GM20000 (cell line): ENCODE measurements at places on chromosomes 4 and X.
A peak's percentile ranks its signal among the peaks of the same experiment; 100 is the strongest.

GRCh38 chr4:164888096-164888715 is 11.2 kb downstream of the APELA start:
- DNase-seq, result no peak

DNA sequence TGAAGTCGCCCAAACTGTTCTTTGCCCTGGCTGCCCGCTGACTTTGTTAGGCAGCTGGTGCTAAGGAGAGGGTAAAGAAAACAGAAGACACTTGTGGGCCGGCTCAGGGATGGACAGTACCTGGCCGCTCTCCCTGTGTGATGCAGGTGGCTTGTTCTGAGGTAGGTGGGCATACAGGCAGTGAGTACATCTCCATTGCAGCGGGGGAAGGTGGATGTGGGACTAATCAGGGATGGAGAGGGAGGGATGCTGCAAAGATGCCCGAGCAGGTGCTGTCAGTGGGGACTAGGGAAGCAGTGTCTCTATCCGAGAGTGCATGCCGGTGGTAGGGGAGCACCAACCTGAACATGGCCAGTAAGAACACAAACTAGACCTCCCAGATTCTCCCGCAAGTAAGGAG is 67.0 kb downstream of the SORBS2 start:
- DNase-seq, result no peak

GRCh38 chr4:173891072-173891471 is 361.0 kb upstream of the HAND2 start:
- no peak for DNase-seq

DNA sequence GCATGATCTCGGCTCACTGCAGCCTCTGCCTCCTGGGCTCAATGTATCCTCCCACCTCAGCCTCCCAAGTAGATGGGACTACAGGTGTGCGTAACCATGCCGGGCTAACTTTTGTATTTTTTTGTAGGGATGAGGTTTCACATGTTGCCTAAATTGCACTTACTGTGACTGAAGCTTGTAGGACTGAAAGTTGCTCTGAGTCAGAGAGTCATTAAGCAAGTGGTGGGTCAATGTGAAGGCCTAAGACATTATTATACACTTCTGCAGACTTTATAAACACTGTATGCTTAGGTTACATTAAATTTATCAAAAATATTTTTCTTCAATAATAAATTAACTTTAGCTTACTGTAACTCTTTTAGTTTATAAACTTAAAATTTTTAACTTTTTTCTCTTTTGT is 170.2 kb downstream of the FAT4 start:
- DNase-seq, result no peak

DNA sequence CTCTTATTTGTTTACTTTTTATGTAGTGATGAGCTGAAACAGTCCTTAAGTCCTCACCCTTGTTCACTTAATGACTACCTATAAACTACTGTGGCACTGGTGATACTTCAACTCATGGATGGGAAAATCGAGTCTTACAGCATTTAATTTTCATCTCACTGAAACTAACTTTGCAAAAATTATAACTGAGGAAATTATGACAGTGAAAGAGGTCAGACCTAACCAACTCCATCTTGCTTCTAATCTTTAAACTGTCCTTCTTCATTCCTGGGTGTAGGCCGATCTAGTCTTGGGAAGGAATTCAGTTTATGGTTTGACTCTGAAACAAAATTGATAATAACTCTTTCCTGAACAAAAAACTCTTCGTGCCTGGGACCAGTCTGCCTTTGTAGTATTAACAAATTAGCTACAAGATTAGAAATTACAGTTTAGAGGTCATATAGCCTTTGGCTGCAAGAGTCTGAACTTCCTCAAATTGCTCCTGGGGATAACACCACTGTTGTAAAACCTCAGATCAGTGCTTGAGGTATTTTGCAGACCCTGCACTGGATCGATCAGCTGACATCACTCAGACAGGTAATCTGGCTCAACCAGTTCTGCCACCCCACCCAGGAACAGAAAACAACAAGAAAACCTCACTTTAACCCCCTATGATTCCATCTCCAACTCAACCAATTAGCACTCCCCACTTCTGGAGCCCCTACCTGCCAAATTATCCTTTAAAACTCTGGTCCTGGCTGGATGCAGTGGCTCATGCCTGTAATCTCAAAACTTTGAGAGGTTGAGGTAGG is 995.7 kb upstream of the PRKX start:
- DNase-seq, result no peak

GRCh38 chr4:122218762-122219161 is 66.6 kb downstream of the BLTP1 start:
- DNase-seq, result no peak

GRCh38 chrX:20362268-20363267 is 95.9 kb upstream of the RPS6KA3 start:
- DNase-seq, result no peak

- no peak for DNase-seq
These were observed 12.4 kb downstream of the SMIM20 start for GRCh38 chr4:25926462-25926861.

GRCh38 chr4:32991663-32992062 is 2271.5 kb downstream of the PCDH7 start:
- no peak for DNase-seq

DNA sequence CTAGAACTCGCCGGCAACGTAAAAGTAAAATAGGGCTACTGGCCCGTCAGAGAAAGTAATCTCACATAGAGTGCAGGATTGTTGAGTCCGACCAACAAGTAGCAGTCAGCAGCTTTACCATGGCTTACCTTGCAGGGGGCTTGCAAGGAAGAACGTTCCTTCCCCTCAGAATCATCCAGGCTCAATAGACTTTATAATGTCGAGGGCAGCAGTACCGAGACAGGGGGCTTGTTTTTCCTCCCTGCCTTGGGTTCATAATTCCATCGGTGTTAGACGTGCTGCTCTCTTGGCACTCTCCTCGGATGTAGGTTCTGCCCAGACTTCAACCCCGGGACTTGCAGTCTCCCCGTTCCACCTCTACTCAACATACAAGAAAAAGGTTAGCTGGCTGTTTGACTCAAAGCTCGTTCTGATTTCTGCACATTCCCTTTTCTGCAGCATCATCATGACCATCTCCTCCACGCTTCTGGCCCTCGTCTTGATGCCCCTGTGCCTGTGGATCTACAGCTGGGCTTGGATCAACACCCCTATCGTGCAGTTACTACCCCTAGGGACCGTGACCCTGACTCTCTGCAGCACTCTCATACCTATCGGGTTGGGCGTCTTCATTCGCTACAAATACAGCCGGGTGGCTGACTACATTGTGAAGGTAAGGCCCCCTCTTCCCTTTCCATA is 1.5 kb downstream of the SLC10A4 start:
- DNase-seq, result no peak

GRCh38 chrX:22141047-22141730 is 109.1 kb downstream of the PHEX start:
- no peak for DNase-seq

DNA sequence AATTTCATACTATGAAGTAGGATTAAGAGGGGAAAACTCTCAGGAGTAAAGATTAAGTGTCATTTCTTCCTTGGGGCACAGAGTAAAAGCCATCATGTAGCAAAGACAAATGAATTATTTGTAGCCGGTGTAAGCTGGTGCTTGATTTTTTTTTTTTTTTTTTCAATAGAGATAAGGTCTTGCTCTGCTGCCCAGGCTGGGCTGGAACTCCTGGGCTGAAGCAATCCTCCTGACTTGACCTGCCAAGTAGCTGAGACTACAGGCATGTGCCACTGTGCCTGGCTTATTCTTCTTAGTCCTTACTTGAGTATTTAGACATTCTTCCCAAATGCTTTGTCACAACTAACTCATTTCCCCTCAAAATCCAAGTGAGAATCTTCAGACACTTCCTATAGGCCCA is 125.7 kb downstream of the STOX2 start:
- no peak for DNase-seq

DNA sequence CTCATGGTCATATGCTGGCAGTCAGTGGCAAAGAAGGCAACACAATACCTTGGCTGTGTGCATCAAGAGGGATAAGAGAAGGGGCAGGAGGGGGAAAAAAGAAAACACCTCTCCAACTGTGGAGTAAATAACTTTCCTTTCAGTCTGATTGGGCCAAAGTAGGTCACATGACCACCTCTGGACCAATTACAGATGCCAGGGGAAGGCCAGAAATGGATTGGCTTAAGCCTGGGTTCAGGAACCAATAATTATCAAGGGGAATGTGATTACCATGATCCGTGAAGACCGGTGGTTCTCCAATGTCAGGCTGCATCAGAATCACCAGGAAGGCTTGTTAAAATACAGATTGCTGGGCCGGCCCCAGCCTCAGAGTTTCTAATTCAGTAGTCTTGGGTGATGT is 7.4 kb upstream of the ADGRG2 start:
- no peak for DNase-seq

DNA sequence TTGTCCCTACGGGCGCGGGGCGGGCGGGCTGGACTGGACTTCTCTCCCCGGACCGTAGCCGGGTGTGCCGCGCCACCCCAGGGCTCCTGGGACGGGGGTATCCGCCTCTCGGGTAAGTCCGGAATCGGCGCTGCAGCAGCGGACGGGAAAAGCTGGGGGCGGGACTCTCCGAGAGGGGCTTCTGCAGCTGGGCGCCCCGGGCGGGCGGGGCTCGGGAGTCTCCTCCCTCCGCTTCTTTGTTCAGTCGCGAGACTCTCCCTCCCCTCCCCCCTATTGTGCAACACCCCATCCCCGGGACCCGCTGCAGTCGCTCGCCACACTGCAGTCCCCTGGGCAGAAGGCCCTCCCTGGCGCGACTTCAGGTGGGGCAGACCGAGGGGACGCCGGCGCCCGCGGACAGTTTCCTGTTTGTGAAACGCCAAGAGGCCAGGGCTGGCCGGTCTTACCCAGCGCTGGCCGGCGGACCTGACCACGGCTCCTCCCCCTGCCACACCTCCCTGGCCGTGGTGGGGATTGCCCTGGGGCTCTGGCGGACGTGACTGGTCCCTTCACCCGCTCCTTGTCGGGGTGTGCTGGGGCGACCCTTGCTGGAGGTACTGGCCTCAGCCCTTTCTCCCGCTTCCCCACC is 966 bp downstream of the CCNG2 start:
- DNase-seq, result peak; percentile 90

DNA sequence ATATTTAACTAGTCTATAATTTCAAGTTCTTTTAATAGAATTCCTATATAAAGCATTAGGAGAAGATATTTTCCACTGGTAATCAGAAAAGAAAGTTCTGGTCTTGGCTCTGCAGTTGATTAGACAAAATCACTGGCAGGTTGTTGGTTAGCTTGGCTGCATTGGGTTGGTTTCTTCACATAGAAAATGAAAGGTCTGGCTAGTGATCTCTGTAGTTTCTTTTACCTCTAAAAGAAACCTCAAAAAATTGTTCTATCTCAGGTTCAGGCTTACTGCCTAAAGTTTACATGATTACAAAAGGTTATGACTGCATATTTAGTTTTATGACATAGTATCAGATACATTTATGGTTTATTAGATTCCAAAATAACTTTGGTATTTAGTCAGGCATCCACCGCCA is 95.8 kb upstream of the NAP1L5 start:
- DNase-seq, result no peak
